Brain pericyte (primary cell): ENCODE measurements at places on chromosomes 5 and 9.

DNA sequence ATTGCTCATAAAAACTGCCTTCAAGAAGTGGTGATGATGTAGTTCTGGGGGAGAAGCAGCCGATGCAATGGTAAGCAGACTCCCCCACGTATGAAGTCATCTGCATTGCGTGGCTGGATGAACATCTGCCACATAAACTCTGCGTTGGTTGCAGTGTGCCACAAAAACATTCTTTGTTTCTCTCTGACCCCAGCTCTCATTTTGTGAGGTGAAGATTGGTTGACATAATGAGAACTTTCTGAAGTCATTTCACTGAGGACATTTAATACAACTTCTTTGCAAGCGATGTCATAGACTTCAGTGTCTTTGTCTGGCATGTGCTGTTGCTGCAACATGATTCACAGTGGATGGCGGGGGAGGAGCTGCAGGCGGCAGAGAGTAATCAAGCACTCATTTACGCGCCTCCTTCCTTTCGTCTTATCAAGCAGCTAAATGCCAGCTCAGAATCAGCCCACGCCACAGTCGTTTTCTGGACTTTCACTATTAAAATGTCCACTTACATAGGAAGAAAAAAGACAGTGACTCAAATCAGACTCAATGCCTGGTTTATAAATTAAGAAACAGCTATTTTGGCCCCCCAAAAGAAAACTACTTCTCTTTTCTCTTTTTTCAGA is 91.5 kb upstream of the NFIL3 start:
- DNase-seq: no peak

DNA sequence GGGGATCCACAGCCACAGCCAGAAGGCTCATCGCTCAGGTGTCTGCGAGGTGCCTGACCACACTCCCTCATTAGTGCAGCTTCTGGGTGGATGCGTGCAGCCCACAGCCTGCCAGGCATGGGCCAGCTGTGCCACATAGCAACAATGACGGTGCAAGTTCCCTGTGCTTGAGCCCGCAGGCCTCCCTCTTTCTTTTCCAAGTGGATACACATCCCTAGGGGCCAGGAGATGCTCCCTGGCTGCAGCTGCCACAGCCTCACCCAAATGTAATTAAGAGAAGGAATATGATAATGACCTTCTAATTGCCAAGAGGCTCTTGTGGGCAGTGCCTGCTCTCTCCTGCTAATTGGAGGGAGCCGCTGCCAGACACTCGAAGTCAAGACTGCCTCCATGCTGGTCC is 116.0 kb upstream of the PPP1R26 start:
- DNase-seq: no peak

GRCh38 chr5:102961671-102962070 is 158.3 kb downstream of the GIN1 start:
- DNase-seq: no peak

- no peak for DNase-seq
Measured at GRCh38 chr5:124948754-124949275, 202.4 kb upstream of the ZNF608 start.

DNA sequence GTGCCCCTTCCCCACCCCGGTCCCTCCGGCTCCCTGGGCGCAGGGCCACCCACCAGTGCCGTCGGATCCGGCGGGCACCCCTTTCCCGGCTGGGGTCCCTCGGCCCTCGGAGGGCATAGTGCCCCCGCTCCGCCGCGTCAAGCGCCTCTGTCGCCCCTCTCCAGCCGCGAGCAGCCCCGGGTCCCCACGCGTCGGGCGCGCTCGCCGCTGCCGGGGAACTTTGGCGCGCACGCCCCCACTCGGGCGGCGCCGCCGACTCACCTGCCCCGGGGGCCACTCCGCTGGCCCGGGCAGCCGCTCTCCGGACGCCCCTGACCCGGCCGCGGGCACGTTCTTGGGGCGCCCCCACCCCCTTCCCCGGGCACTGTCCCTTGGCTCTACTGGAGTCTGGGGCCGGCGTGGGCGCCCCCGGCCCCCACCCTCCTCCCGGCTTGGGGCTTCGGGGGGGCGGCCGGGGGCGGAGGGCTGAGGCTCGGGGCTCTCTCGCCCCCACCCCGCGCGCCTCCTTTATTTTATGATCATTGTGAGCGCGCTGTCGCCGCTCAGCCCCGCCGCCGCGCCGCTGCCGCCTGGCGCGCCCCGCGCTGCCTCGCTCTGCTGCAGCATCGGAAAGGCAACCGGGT is 1.1 kb upstream of the FAM78A start:
- no peak for DNase-seq

- no peak for DNase-seq
Measured at GRCh38 chr5:107821288-107821687, 150.6 kb upstream of the EFNA5 start.

- no peak for DNase-seq
Measured at GRCh38 chr5:180599981-180600553, 8.8 kb upstream of the SCGB3A1 start.

GRCh38 chr5:19044931-19045695 is 942.9 kb downstream of the CDH18 start:
- no peak for DNase-seq

- DNase-seq: no peak
Measured at GRCh38 chr9:37961351-37961750, 57.4 kb upstream of the SLC25A51 start.

DNA sequence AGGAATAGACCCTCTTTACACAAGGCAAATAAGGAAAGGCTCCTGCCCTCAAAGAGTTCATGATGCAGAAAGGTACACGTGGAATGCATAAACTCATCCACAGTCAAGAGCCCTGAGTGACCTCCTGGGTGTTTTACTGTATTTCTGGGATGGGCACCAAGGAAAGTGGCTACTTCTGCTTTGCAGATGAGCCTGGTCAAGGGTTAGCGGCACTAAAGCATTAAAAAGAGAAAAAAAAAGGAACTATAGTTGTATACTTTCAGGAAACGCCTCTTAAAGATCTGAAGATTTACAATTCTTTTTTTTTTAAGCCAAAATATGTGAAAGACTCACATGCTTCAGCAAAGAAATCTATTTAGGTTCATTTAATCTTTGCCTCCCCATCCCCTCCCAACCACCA is 366.2 kb upstream of the PDE4D start:
- DNase-seq: no peak

- DNase-seq: no peak
Measured at GRCh38 chr5:16992444-16992843, 56.4 kb upstream of the MYO10 start.

DNA sequence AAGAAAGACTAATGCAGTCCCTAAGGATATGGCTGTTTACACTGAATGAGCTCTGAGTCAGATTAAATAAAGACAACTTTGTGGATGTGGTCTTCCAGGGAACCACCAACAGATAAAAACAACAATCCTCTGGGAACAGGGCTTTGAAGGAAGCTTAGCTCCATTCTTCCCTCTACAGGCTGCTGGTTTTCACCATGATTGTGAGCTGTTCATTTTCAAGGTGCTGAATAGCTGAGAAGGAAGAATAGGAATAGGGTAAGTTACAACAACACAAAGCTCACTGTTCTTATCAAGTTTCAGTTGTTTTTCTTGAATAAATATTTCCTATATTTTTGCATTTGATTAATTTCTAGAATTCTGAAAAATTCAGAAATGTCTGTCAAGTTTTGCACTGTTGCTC is 25.9 kb upstream of the PTAR1 start:
- DNase-seq: peak; percentile 67

DNA sequence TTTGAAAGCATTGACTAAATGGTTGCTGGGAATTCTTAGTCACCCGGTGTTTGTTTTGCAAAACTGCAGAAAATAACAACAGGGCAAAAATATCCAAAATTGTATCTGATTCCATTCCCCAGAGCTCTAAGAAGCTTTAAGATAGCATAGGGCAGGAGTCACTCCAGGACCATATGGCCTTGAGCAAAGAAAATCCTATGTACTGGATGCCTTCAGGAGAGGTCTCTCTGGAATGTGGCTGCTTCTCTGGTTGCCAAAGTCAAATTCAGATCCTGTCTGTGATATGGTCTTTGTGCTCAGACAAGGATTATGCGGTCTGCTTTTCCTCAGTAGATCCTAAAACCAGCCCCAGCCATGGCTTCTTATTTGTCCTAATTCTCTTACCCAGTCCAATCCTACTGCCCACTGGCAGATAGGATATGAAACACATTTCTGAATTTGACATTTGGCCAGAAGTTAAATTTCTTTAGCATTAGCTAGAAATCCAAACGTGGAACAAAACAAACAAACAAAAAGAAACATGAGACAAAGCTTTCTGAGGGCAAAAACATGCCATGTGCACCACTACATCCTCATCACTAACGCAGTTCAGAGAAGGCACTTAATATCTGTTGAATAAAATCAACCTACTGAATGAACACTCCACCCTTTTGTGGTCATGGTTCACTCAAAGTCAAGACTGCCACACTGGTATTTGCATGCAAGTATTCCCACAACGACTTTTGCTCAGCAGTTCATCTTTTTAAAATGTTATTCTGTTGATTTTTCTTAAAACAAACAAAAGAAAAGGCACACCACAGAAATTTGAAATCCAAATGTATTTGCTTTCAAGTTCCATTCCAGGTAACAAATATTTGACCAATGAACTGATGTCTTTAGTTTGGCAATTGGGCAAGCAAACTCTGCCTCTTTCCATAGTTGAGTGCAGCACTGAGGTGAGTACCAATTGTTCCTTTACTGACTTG is 165.7 kb downstream of the TRPM6 start:
- DNase-seq: no peak

DNA sequence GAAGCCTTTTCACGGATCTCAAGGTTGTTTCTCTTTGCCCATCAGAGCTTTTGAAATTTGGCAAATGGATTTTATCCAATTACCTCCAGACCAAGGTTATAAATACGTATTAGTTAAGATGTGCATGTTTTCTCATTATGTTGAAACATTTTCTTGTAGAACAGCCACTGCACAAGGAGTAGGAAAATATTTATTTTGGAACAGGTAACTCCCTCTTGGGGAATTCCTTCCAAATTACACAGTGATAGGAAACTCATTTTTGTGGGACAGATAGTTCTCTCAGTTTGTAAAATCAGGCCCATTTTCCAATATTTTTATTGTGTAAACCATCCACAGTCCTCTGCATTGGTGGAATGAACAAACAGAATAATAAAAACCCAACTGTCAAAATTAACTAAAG is 23.0 kb downstream of the TMEM232 start:
- no peak for DNase-seq

DNA sequence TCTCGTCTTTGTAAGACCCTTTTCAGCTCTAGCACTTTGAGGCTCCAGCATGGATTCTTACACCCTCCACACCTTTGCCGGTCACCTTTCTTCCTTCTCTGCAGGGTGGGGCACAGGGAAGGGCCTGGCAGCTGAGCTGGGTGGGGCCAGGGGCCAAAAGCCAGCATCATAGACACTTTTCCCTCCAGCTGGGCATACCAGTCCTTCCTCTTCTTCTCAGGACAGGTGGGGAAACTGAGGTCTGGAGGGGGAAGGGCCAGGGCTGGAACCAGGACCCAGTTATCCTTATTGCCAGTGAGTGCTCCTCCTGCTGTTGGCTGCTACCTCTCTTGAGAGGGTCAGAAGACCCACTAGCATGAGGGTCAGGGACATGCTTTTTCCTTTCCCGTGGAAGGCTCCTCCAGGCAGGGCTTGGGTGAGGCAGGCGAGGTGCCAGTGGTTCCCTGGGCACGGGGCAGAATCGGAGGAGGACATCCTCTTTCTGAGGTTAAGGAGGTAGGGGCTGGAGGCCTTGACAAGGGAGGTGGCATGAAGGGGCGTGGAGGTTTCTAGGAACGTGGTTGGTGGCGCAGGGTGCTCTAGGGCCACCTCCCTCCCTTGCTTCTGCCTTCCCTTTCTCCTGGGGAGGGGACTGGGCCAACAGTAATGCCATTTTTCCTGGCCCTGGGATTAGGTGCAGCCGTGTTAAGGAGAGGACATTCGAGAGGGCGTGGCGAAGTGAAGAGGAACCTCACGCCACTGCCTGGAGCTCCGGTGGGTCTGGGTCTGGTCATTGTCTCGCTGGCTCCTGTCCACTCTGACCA is at the start of gene NDST1:
Gene NDST1, plus strand, starts transcription at position 658 of the 803 bp plus-strand sequence. CDS start 13,124 bp downstream, outside the sequence.
- DNase-seq: no peak

DNA sequence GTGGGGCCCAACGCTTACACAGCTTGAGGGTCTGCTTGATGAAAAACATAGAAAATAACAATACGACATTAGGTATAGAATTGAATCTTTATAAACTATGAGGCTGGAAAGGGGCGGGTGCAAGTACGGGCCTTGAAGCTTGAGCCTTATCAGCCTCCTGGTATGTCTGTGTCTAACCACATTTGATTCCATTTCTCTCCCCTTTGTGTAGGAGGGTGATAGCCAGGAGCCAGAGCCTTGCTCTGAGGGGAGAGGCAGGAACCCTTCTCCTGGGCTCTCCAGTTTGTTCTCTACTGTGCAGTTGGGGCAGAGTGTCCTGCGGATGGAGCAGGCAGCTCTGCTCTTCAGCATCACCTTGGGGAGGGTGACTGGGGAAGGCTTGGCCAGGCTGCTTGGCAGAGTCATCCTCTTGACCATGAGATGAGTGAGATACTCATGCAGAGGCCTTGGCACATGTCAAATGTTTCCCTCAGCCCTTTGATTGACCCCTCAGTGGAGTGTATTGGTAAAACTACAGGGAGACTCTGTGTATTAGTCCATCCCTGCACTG is 153.5 kb downstream of the SEMA6A start:
- DNase-seq: no peak

- DNase-seq: no peak
Measured at GRCh38 chr5:76219636-76220035, 136.5 kb downstream of the SV2C start.

- DNase-seq: no peak
Measured at GRCh38 chr5:164119806-164120447, 614.5 kb downstream of the MAT2B start.

- DNase-seq: no peak
Measured at GRCh38 chr9:134496413-134497282, 145.0 kb upstream of the COL5A1 start.

DNA sequence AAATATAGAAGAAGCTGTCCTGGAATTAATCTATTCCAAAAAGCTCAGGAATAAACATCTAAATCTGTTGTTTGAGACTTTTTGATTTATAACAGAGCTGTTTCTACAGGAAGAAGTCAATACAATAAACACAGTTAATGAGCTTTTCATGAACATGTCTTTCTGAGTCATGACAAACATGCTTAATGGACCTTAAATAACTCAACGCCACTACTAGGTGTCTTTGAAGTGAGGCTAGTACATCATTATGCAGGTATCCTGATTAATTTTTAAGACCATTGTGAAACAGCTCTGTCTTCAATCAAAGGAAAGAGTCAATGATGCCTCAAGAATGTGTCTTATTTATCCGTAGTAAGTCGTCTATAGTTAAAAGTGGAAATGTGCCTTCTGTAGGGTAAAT is 131.6 kb downstream of the GABRB2 start:
- no peak for DNase-seq

DNA sequence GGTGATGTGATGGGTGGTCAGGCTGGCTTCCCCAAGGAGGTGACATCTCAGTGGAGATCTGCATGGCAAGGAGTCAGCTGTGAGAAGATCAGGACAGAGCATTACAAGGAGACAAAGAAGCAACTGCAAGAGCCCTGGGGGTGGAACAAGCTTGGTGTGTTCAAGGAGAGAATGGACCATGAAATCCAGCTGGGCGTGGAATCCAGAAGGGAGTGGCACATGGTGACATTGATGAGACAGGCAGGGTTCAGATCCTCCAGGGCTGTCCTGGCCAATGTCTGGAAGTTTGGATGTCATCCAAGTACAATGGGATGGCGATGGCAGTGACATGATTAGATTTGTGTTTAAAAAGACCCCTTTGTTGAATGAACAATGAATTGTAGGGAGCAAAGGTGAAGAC is 175.6 kb downstream of the MACROH2A1 start:
- DNase-seq: no peak

GRCh38 chr9:99162759-99163364 is 57.9 kb downstream of the TGFBR1 start:
- DNase-seq: no peak

GRCh38 chr9:109912082-109912582 is 132.1 kb downstream of the PALM2AKAP2 start:
- DNase-seq: no peak

GRCh38 chr9:120337131-120337530 is 242.8 kb downstream of the CDK5RAP2 start:
- no peak for DNase-seq
